ENCODE measurements at places on chromosomes 5 and 9. TPM values are rescaled to one million over a fixed set of nuclear protein-coding genes. Genes with fewer than 3 reads are reported as not detected.

GRCh38 chr9:133460405-133461175, 812 bp downstream of the CACFD1 start:
- DNase-seq = no peak

- DNase-seq = no peak
These were observed 48.2 kb downstream of the ROPN1L start for GRCh38 chr5:10489810-10490426.

DNA sequence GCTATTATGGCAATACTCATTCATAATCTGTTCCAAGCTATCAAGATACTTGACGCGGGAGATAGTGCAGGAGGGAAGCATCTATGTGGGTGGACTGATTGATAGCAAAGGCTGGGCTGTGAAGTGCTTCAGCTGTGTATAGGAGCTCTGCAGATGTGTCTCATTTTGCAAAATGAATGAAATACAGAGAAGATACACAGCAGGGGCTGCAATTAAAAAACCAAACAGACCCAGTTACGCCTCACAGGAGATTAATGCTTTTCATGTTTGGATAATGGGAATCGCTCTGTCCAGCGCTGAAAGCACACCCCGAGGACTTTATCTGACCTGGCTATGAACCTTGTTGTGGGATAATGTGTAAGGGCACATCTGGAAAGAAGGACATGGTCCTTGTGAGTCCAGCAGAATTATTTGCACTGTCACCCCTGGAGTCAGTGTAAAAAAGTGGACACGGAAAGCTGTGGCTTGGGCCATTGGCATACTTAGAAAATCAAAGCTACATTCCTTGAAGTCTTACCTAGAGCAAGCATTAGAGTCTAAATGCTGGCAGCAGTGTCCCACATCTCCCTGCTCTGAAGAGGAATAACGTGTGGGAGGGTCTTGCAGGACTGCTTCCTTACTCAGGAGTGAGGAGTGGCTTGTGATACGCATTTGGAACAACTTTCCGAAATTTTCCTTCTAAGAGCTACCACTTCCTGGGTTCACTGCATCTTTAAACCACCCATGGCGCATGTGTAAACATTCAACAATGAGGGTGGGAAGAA, 2.6 kb downstream of the SH3RF2 start:
- DNase-seq = no peak

- DNase-seq = no peak
These were observed 43.1 kb downstream of the TMEM174 start for GRCh38 chr5:73215891-73216610.

DNA sequence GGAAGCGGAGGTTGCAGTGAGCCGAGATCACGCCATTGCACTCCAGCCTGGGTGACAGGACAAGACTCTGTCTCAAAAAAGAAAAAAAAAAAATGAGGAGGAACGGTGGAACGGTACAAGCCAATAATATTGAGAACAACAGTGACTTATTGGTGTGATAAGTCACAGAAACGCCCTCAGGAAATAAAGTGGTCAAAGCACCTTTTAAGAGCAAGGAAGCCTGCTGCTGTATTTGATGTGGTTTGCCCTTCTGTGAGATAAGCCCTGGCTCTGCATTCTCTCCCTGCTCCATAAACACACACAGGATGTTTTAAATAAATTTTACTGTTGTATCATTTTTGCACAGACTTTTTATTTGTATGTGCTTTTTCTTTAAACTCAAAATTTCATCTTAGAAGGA, 269.9 kb upstream of the MSX2 start:
- DNase-seq = no peak

DNA sequence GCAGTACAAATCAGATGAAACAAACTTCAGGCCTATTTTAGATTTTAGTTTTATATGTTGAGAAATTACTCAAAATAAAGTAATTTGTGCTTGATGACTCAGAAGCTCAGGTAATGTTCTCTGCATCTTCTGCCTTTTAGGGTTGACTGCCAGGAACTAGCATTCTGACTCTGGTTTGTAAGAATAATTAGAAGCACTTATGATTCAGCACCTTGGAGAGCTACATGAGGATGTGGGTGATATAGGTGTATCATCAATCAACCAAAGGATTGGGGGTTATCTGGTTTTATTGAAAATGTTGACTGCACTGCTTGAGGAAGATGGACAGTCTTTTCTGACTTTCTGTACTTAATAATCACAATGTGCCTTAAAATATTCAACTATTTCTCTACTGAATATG, 118.7 kb upstream of the SGCD start:
- no peak for DNase-seq

GRCh38 chr5:92635001-92635461, 946.0 kb downstream of the NR2F1-AS1 start:
- no peak for DNase-seq

The RNF208 gene
- polyA plus RNA-seq = 5.2 TPM

The TPPP gene
- polyA plus RNA-seq = 3.9 TPM

The KIF12 gene
- polyA plus RNA-seq = 134 TPM

The ARID3C gene
- polyA plus RNA-seq = not detected

The PCDHA10 gene
- polyA plus RNA-seq = 0.51 TPM
